ENCODE measurements at places on chromosomes 3 and 15. TPM values are rescaled to one million over a fixed set of nuclear protein-coding genes. Genes with fewer than 3 reads are reported as not detected.
A peak's percentile ranks its signal among the peaks of the same experiment; 100 is the strongest.

DNA sequence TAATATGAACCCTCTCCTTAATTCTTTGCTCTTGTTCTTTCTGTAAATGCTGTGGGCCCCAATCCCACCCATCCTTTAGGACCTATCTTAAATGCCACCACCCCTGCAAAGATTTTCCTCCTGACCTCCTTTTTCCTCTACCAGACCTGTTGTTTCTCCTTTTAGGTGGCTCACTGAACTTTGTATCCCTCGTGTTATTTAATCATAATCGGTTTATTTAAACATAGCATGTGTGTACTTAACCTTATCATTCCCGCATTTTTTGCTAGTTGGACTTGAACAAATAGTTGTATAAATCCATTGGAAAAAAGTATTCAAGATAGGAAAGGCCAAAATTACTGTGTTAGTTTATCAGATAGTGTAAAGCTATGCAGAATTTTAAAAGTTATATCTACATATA lies 988 bp upstream of the NFKBIZ start:
- peak overlapping the region; percentile 97 for H3K4me3 ChIP-seq
- H3K27me3 ChIP-seq: no peaks in the 10 kb centered on the region
- H3K36me3 ChIP-seq: peaks cover 15% of the 10 kb centered on the region
- H3K27ac ChIP-seq: peak overlapping the region; percentile 93
- H3K4me1 ChIP-seq: peaks cover 14% of the 10 kb centered on the region

GRCh38 chr3:172129498-172129849 lies 90.1 kb downstream of the FNDC3B start:
- no peak for DNase-seq
- peaks cover 10% of the 10 kb centered on the region for H3K4me1 ChIP-seq
- peak overlapping the region; percentile 55 for H3K27ac ChIP-seq
- no peaks in the 10 kb centered on the region for H3K27me3 ChIP-seq
- no peak overlapping the region for H3K4me3 ChIP-seq
- no peaks in the 10 kb centered on the region for H3K36me3 ChIP-seq

DNA sequence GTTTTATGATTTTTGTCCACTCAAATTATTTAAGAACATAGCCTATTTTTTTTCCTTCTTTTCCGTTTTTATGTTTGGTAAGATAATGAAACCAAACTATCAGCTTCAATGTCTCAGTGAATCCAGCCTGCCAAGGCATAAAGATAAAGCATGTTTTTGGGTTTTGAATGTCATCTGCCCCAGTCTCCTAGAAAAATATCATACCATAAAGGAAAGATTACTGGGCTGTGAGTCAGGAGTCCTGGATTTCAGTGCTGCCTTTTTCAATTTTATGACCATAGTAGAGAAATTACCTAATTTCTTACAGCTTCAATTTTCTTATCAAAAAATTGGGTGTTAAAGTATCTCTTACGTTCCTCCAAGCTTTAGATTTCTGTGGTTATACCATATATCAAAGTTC lies 87.5 kb downstream of the GAP43 start:
- H3K4me3 ChIP-seq: no peak overlapping the region
- no peaks in the 10 kb centered on the region for H3K27me3 ChIP-seq
- DNase-seq: peak; percentile 43
- no peak overlapping the region for H3K27ac ChIP-seq
- H3K4me1 ChIP-seq: no peaks in the 10 kb centered on the region
- no peaks in the 10 kb centered on the region for H3K36me3 ChIP-seq

GRCh38 chr3:72354486-72354885 lies 493.8 kb downstream of the SHQ1 start:
- H3K4me3 ChIP-seq: no peak overlapping the region
- DNase-seq: no peak
- H3K27ac ChIP-seq: no peak overlapping the region

DNA sequence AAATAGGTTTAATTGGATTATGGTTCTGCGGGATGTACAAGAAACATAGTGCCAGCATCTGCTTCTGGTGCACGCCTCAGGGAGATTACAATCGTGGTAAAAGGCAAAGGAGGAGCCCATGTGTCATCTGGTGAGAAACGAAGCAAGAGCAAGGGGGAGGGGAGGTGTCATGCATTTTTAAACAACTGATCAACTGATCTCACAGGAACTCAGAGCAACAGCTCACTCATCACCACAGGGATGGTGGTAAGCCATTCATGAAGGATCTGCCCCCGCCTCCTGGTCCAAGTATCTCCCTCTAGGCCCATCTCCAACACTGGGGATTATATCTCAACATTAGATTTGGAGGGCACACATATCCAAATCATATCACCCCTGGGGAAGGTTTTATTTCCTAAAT lies 42.1 kb upstream of the FGF7 start:
- DNase-seq: no peak
- H3K27ac ChIP-seq: no peak overlapping the region
- no peak overlapping the region for H3K4me3 ChIP-seq
- H3K27me3 ChIP-seq: no peaks in the 10 kb centered on the region

- no peaks in the 10 kb centered on the region for H3K27me3 ChIP-seq
- no peak overlapping the region for H3K27ac ChIP-seq
- no peak for DNase-seq
- H3K36me3 ChIP-seq: no peaks in the 10 kb centered on the region
- H3K4me1 ChIP-seq: peaks cover 11% of the 10 kb centered on the region
- no peak overlapping the region for H3K4me3 ChIP-seq
Measured at GRCh38 chr3:141511361-141511760, 24.5 kb downstream of the RASA2 start.

- DNase-seq: no peak
- H3K4me1 ChIP-seq: peaks cover 11% of the 10 kb centered on the region
- no peaks in the 10 kb centered on the region for H3K27me3 ChIP-seq
- H3K27ac ChIP-seq: no peak overlapping the region
- H3K36me3 ChIP-seq: no peaks in the 10 kb centered on the region
- no peak overlapping the region for H3K4me3 ChIP-seq
Measured at GRCh38 chr15:87743562-87743961, 513.0 kb downstream of the NTRK3 start.

- no peak overlapping the region for H3K4me3 ChIP-seq
- peak overlapping the region; percentile 91 for H3K27ac ChIP-seq
- peaks cover 14% of the 10 kb centered on the region for H3K4me1 ChIP-seq
- DNase-seq: peak; percentile 62
- H3K36me3 ChIP-seq: peaks cover 12% of the 10 kb centered on the region
- H3K27me3 ChIP-seq: no peaks in the 10 kb centered on the region
Measured at GRCh38 chr3:186976837-186977750, 46.8 kb downstream of the ST6GAL1 start.

DNA sequence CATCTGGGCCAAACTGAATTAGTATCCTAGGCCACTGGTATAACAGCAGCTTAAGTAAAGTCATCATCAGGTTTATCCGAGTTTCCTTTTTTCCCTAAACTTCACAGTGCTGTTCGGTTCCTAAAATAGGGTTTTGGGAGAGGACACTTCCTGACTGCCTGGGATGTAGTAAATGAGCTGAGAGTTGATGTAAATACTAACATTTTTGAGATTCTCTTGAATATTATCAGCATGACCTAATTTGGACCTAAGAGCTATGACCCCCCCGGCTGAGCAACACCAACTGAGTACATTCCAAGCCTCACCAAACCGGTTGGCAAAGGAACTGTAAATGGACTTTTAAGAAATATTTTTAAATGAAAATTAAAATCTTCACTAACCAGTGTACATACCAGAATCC lies 78.8 kb downstream of the IL5RA start:
- no peaks in the 10 kb centered on the region for H3K27me3 ChIP-seq
- no peak overlapping the region for H3K4me3 ChIP-seq
- H3K36me3 ChIP-seq: no peaks in the 10 kb centered on the region
- H3K4me1 ChIP-seq: no peaks in the 10 kb centered on the region
- no peak overlapping the region for H3K27ac ChIP-seq

GRCh38 chr3:112672716-112673541 lies 32.0 kb upstream of the CCDC80 start:
- H3K4me3 ChIP-seq: no peak overlapping the region
- no peak for DNase-seq
- H3K27ac ChIP-seq: no peak overlapping the region
- no peaks in the 10 kb centered on the region for H3K36me3 ChIP-seq
- H3K27me3 ChIP-seq: no peaks in the 10 kb centered on the region
- H3K4me1 ChIP-seq: peaks cover 7% of the 10 kb centered on the region

GRCh38 chr3:21446027-21446426 lies 305.0 kb downstream of the ZNF385D start:
- H3K27ac ChIP-seq: no peak overlapping the region
- no peaks in the 10 kb centered on the region for H3K36me3 ChIP-seq
- no peak overlapping the region for H3K4me3 ChIP-seq

- peaks cover 6% of the 10 kb centered on the region for H3K4me1 ChIP-seq
- peak overlapping the region; percentile 72 for H3K27ac ChIP-seq
- H3K4me3 ChIP-seq: no peak overlapping the region
- no peak for DNase-seq
Measured at GRCh38 chr15:64732156-64732860, 43.1 kb downstream of the RBPMS2 start.

DNA sequence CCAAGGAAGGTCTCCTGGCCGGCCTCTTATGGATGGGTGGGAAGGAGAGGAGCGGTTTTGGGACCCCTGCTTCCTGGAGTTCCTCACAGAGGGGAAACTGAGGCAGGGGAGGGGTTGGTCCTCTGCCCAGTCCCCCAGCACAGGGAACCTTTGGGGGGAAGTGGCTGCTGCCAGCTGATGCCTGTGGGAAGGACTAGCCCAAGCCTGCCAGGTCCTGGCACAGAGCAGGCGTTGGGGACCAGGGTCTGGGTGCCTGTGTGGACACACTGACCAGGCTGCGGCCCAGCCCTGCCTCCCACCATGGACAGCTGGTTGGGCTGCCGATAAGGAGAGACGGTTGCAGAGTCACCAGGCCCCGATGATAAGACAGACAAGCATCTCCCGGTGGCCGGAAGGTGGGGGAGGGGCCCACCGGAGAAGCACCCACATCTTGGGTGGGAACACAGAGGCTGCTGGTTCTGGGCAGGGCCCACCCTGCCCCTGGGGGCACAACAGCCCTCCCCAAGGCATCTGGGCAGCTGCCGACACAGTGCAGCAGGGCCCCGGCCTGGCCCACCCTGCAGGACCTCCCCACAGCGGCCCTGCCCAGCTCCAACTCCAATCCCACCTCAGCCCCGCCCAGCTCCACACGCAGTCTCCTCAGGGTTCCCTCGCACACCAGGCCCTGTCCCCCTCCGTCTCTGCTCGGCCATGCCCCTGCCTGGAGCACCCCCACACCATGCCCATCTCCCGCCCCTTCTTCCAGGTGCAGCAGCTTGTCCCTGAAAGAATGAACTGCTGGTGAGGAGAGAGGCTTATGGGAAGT lies 50.7 kb downstream of the DNAJB8 start:
- peaks cover 24% of the 10 kb centered on the region for H3K4me1 ChIP-seq
- H3K4me3 ChIP-seq: no peak overlapping the region
- no peak overlapping the region for H3K27ac ChIP-seq
- H3K36me3 ChIP-seq: no peaks in the 10 kb centered on the region
- no peak for DNase-seq

Gene COX17
- 45.5 TPM for total RNA-seq

Gene CCDC54
- not detected for total RNA-seq

Gene DAPK2
- total RNA-seq: 1.4 TPM

Gene ZNF385D
- total RNA-seq: 1.3 TPM

Gene NR1I2
- total RNA-seq: 0.06 TPM

Gene P2RY1
- 4.6 TPM for total RNA-seq

Gene LIPC
- total RNA-seq: not detected

Gene TUSC7
- not detected for total RNA-seq

Gene NAALADL2
- total RNA-seq: 3.8 TPM

Gene ACTC1
- total RNA-seq: 2,394 TPM

Gene TRAT1
- total RNA-seq: not detected

Gene ADGRG7
- 46.5 TPM for total RNA-seq

Gene PYGO1
- 7.3 TPM for total RNA-seq

Data from cardiac muscle cell (in vitro differentiated cells and primary cell).